ENCODE measurements at places on chromosomes 4 and X.

- DNase-seq = no peak
These were observed 30.2 kb downstream of the GPRIN3 start for GRCh38 chr4:89277412-89277811.

DNA sequence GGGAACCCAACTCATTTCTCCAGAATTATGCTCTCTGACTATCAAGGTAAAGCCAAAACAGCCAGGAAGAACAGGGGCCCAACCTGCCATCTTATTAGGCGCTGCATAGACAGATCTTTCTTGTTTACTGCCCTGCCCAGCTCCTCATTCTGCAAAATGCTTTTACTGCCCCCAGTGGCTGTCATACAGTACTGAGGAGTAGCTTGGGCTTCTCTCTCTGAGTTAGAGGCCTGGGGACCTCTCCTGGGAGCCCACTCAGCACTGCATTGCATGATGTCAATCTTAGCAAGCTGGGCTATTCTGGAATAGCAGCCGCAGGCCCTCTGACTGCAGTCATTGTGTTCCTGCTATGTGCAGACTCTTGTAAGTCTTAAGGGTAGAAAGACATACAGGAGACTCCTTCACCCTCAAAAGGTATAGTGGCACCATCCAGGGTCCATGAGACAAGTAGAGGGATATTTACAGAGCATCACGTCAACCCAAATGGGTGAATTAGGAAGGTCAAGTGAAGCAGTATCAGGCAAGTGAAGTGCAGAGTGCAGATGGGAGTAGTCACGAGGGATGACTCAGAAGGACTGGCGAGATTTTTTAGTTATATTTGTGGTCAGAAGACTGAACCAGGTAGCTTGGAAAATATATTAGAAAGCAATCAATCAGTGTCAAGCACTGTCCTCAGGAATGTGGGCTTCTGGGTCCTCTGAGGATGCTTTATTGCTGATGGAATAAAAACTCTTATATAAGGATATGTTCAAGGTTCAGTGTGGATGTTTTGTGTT is 294.1 kb upstream of the SFRP2 start:
- DNase-seq = no peak

GRCh38 chr4:52933738-52934137 is 71.6 kb downstream of the RASL11B start:
- DNase-seq = no peak

- DNase-seq = no peak
These were observed 161.2 kb downstream of the EFNB1 start for GRCh38 chrX:68989865-68990606.

- DNase-seq = no peak
These were observed 494.3 kb downstream of the IL15 start for GRCh38 chr4:142130666-142131065.

DNA sequence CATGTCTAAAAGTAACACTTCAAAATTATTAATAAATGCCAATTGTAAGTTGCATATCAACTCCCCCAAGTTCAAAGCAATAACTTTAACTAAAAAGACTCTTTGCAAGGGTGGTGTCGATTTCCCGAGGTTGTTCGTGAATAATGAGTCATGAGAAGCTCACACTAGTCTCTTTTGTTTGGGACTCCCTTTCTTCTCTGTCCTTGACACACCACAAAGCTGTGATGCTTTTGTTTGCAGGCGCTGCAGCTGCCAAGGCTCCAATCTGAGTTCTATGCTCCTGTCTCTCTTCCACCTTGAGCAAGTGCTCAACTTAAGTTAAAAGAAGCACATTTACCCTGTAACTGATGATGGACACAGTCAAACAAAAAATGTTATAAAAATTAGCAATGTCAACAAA is 65.9 kb downstream of the FAT1 start:
- DNase-seq = no peak

DNA sequence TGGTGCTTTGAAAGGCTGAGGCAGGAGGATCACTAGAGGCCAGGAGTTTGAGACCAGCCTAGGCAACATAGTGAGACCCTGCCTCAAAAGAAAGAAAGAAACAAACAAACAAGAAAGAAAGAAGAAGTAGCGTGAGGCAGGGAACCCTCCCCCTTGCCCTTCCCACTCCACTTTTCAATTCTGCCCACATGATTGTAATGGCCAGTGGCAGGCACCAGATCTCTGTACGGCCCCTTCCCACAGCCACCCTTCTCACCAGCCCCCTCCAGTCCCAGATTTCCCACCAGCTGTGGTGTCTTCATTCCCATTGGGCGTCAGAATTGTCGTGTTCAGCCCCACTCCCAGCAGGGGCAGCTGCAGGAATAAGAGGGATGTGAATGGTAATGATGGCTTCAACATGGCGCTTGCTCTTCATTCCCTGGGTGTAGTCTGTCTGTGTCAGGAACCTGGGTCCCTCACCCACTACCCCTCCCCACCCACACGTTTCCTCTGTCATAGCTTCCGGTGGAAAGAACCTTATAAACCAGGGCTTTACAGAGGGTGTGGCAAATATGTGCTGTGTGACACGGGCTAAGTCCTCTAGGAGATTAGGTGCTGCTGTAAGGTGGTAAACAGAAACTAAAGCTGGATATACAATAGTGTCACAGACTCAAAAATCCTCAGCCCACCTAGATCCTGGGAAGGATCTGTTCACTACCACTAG is at the start of gene IL2RG:
Gene IL2RG, minus strand, starts transcription at position 437 of the 703 bp plus-strand sequence. Its CDS starts 38 bp downstream, at position 399.
- DNase-seq = peak; percentile 88

- DNase-seq = no peak
These were observed 3.3 kb downstream of the COQ2 start for GRCh38 chr4:83281307-83281706.

DNA sequence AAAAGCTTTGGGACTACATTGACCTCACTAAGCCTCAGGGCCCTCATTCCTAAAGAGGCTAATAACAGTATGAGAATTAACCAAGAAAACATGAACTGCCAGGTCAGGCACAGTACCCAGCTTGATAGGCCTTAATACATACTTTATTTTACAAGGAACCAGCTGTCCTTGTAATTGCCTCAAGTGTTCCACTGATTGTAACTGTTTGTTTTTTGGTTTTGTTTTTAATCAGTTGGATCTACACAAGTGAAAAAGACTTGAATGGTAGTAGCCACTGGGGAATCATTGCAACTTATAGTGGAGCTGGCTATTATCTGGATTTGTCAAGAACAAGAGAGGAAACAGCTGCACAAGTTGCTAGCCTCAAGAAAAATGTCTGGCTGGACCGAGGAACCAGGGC is 35.6 kb downstream of the PKD2 start:
- no peak for DNase-seq

- no peak for DNase-seq
These were observed 858.9 kb upstream of the PCDH7 start for GRCh38 chr4:29861307-29861706.

DNA sequence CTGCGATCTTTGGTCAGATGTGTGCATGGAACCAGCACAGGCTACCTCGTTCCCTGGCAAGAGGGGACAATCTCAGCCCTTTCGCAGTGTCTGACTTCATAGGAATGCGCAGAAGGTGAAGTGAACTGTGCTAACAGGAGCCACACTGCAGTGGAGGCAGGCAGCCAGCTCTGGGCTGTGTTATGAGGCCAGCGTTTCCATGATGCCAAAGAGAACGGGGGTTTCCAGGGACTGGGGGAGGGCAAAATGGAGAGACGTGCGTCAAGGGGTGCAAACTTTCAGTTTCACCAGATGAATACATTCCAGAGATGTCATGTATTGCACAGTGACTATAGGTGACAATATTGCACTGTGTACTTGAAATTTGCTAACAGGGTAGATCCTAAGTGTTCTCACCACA is 30.4 kb downstream of the CLDN34 start:
- no peak for DNase-seq

DNA sequence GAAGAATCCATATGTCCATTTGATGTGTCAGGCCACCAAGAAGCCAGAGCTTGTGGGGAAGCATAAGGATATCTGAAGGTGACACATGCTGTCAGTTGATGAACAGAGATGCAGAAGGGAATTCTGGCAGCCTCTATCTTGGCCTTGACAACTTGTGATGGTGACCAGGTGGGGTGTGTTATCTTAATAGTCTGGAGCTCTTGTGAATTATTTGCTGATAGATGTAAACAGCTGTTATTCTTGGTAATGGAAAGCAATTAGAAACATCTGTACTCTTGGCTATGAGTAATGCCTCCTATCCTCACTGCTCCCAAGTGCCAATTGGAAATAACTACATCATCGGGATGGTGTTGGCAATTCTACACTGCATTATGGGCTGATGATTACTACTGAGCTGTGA is 51.9 kb downstream of the NAA11 start:
- DNase-seq = no peak

DNA sequence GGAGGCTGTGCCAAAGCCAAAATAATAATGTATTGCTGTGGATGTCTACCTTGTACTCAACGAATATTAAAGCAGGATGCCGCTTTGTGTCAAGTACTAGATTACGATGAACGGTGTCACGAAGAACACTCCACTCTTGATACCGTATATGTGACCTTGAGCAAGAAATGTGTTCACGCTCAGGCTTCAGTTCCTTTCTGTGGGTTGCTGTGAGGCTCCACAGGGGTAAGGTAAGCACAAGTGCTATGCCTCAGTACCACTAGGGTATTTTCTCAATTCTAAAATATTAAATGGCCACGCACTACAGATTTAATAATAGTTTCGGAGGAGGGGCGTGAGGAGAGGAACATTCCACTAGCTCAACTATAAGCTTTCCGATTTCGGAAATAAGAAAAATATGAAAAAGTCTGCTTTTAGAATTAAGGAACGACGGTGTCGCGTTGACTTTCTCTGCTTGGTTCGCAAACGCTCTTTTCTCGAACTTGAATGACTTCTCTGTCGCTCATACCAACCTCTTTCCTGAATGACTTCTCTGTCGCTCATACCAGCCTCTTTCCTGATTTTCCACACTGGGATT is 607 bp upstream of the SCOC start:
- peak; percentile 47 for DNase-seq
